ENCODE measurements at places on chromosomes 16 and 17.

- DNase-seq = peak; percentile 27
Observed at GRCh38 chr17:58969156-58969555, 137.5 kb downstream of the TRIM37 start.

GRCh38 chr16:50467559-50467942, 80.6 kb upstream of the NKD1 start:
- no peak for DNase-seq

- no peak for DNase-seq
Observed at GRCh38 chr16:2475413-2476344, 752 bp downstream of the TBC1D24 start.

DNA sequence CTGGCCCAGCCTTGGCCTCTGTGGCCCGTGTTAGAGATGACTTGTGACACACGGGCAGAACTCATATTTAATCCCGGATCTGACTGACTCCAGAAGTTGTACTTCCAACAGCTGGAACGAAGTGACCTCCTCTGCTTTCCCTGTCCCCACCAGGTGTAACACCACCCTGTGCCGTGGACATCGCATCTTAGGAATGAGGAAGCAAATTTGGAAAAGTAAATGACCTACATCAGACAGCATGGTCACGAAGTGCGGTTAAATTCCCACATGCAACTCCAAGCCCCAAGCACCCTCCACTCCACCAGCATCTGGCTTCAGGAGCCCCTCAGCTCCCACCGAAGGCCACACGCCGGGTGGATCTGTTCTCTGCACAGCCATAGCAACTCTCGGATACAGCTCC, 2.9 kb downstream of the TK1 start:
- DNase-seq = no peak

DNA sequence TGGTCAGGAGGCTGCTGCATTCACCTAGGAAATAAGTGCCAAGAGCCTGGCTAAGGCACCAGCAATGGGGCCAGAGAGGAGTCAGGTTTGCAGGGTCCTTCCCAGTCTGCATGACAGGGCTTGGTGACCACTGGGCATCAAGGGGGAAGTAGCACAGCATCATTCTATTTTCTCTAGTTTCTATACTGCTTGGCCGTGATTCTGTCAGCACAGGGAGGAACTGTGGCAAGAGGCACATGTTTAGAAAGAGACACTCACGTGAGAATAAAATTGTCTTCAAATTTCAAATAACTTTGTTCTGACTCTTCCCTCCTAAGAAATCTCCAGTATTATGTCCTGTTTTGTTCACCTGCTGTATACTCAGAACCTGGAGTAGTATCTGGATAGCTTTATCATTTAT, 37.8 kb downstream of the ERN1 start:
- DNase-seq = no peak

- DNase-seq = peak; percentile 44
Observed at GRCh38 chr16:11297492-11298142, 16.5 kb upstream of the PRM1 start.

DNA sequence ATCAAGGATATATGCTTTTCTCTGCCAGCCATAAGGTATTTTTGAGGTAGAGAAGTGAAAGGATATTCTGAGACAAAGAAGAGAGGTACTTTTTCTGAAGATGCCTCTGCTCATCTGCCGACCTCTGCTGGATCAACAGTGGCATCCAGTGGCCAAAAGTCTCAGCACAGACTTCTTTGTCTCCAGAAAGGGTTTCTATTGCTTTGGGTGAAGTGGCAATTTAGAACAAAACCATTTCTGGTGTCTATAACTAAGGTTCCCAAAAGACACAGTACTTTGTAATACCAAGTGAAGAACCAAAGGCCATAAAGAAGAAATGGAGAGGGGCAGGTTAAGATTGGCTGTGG, 155.2 kb upstream of the C17orf78 start:
- DNase-seq = peak; percentile 12

GRCh38 chr16:27219161-27219560, 15.8 kb downstream of the KDM8 start:
- no peak for DNase-seq

DNA sequence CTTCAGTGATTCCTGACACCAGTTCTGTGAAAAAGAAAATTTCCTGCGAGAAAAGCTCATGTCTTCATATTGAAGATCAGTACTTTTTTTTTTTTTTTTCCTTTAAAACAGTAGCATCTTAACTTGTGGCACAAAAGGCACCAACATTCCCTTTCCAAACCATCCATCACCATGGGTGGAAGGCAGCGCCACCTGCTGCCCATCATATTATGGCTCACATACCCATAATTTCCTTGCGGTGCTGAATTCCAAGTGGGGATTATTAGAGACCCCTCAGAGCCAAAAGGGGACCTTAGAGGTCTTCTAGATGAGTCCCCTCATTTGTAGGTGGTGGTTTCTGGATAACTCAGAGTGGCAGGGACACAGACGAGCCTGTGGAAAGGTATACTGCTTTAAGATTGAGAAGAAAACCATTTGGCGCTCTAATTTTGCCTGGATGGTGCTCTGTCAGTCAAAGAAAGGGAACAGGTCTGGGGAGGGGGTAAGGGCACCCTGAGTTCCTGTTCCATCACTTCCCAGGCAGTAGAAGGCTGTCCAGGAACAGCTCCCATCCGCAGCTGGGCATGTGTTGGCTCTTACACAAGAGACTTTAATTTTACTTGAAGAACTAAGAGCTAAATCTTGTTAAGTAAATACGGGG, 7.9 kb upstream of the SOST start:
- peak; percentile 45 for DNase-seq

DNA sequence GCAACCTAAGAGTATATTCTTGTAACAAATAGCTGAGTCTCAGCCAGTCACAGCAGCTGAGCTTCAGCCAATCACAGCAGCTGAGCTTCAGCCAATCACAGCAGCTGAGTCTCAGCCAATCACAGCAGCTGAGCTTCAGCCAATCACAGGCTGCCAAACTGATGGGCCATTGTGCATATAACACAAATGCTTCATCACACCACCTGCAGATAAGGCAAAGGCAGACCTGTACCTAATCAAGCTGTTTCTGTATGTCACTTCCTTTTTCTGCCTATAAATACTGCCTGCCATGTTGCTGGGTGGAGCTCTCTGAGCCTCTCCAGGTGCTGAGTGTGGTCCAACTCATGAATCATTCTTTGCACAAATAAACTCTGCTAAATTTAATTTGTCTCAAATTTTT, 19.9 kb downstream of the MYH13 start:
- DNase-seq = no peak
